ENCODE measurements at places on chromosomes 3 and 15.

GRCh38 chr15:49110158-49110944 is 45.0 kb downstream of the COPS2 start:
- DNase-seq = no peak

DNA sequence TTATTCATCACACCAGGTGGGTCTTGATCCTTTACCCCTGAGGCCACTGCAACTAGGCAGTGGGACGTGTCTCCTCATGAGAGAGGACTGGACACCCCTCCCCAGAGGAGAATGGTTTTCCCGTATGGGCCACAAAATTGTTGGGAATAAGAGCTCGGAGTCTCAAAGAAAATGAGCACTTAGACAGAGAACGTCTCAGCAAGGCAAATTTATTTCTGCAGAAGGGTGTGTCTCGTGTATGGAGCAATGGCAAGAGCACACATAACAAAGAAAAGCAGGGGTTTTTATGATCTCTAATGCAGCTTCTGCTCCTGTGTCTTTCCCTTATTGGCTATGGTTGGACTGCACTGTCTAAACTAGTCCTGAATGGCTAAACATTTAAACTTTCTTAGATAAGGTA is 803.5 kb downstream of the PLOD2 start:
- DNase-seq = no peak

GRCh38 chr3:150367757-150368156 is 40.3 kb upstream of the TSC22D2 start:
- DNase-seq = no peak

GRCh38 chr15:97981058-97981457 is 20.6 kb downstream of the ARRDC4 start:
- DNase-seq = no peak

DNA sequence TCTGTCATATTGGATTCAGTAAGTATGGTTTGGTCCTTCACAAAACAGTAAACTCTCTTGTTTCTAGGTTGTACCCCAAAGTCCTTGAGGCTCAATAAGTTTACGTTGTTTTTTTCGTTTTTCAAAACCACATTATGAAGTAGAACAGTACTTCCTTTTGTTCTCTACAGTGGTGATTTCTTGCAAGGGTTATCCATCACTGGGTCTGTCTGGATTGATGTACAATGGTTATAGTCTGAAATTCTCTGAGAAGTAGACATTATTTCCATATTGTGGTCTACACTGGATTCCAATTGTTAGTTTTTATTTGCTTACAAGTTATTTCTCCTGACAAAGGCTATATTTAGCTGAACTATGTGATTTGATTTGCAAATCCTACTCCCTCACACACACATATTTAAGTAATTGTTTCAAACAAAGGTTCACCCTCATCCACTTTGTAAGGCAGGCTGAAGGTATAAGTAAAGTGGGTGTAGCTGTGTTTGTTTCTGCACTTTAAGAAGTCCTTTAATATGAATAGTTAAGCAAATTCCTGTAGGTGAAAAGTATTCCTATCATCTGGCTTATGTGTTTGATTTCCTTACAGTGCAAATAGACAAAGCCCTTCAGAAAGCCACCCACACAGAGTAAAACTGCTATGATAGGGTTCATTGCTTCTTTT is 64.2 kb upstream of the MME start:
- DNase-seq = no peak

Data from Caki2 (cell line).